ENCODE measurements at places on chromosomes 2 and 18.

- H3K4me1 ChIP-seq = peaks cover 14% of the 10 kb centered on the region
- peak; percentile 32 for DNase-seq
- no peaks in the 10 kb centered on the region for H3K27me3 ChIP-seq
- no peaks in the 10 kb centered on the region for H3K36me3 ChIP-seq
- H3K4me3 ChIP-seq = no peak overlapping the region
These were observed 47.5 kb upstream of the STAM2 start for GRCh38 chr2:152222975-152223637.

- H3K4me3 ChIP-seq = no peak overlapping the region
- no peaks in the 10 kb centered on the region for H3K36me3 ChIP-seq
- DNase-seq = no peak
- no peaks in the 10 kb centered on the region for H3K4me1 ChIP-seq
- H3K27me3 ChIP-seq = no peaks in the 10 kb centered on the region
These were observed 670.0 kb upstream of the ACVR2A start for GRCh38 chr2:147174824-147175254.

- H3K27me3 ChIP-seq = no peaks in the 10 kb centered on the region
- no peaks in the 10 kb centered on the region for H3K36me3 ChIP-seq
- no peak overlapping the region for H3K4me3 ChIP-seq
- H3K4me1 ChIP-seq = peaks cover 13% of the 10 kb centered on the region
- no peak overlapping the region for H3K27ac ChIP-seq
These were observed 29.8 kb downstream of the ALPK2 start for GRCh38 chr18:58599106-58599505.

DNA sequence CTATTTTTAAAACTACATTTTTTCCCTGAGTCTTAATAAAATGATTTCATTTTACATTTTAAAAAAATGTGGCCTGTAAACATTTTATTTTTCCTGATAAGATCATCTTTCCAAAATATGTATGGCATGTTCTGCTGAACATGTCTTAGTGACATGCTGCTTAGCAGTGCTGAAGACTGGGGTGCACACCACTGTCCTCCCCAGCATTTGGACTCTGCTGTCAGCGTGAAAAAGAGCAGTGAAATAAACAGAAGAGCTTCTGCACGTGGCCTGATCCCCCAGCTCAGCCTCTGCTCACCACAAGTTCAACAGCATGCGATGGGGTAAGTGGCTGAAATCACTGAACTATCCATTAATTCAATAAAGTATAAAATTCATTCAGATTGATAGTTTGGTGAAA, 81.6 kb upstream of the ZNF521 start:
- H3K4me1 ChIP-seq = no peaks in the 10 kb centered on the region
- no peak for DNase-seq
- no peaks in the 10 kb centered on the region for H3K27me3 ChIP-seq
- H3K27ac ChIP-seq = no peak overlapping the region
- no peak overlapping the region for H3K4me3 ChIP-seq

GRCh38 chr2:40466332-40466906, 14.5 kb upstream of the SLC8A1 start:
- H3K4me3 ChIP-seq = no peak overlapping the region
- no peaks in the 10 kb centered on the region for H3K4me1 ChIP-seq
- no peak overlapping the region for H3K27ac ChIP-seq
- no peaks in the 10 kb centered on the region for H3K36me3 ChIP-seq
- no peaks in the 10 kb centered on the region for H3K27me3 ChIP-seq
- DNase-seq = no peak

DNA sequence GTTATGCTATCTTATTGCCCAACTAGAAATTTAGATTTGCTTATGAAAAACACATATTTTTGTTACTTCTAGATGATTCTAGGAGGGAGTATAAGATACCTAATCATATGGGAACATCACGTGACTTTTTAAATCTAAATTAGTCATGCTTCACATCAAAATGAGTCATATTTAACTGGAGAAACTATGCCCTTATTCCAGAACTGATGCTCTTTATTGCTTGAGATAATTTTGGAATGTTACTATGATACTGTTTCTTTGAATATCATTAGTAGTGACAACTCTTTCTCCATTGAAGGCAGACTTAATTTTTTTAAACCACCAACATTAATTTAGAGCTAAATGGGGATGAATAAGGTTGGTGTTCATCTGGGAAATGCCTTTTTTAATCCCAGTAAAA, 19.9 kb upstream of the ELAC1 start:
- peaks cover 12% of the 10 kb centered on the region for H3K36me3 ChIP-seq
- H3K4me3 ChIP-seq = no peak overlapping the region
- no peaks in the 10 kb centered on the region for H3K27me3 ChIP-seq
- no peak for DNase-seq
- no peak overlapping the region for H3K27ac ChIP-seq

DNA sequence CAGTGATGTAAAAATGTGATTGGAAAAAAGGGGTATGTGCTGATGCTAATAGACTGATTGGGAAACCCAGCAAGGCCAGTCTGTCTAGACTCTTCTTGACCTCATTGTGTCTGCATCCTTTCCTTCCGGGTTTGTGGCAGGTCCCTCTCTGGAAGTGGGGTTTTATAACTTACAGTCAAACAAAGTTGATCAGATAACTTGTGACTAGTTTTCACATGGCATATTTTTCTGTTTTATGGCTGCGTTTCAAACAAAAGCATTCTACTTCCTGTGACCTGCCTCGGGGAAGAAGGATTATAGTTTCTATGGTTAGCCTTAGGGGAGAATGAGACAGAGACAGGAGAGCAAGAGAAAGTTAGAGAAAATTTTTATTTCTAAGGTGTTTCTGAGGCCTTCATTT, 188.7 kb upstream of the HNMT start:
- no peaks in the 10 kb centered on the region for H3K36me3 ChIP-seq
- no peaks in the 10 kb centered on the region for H3K4me1 ChIP-seq
- no peak overlapping the region for H3K27ac ChIP-seq
- H3K4me3 ChIP-seq = no peak overlapping the region
- DNase-seq = no peak

GRCh38 chr2:64250751-64251423, 106.7 kb upstream of the PELI1 start:
- H3K27me3 ChIP-seq = no peaks in the 10 kb centered on the region
- no peak for DNase-seq
- H3K4me1 ChIP-seq = no peaks in the 10 kb centered on the region
- no peak overlapping the region for H3K27ac ChIP-seq
- no peak overlapping the region for H3K4me3 ChIP-seq
- no peaks in the 10 kb centered on the region for H3K36me3 ChIP-seq

GRCh38 chr18:50606609-50607008, 46.7 kb downstream of the MAPK4 start:
- H3K4me1 ChIP-seq = no peaks in the 10 kb centered on the region
- no peaks in the 10 kb centered on the region for H3K36me3 ChIP-seq
- no peaks in the 10 kb centered on the region for H3K27me3 ChIP-seq
- no peak for DNase-seq

DNA sequence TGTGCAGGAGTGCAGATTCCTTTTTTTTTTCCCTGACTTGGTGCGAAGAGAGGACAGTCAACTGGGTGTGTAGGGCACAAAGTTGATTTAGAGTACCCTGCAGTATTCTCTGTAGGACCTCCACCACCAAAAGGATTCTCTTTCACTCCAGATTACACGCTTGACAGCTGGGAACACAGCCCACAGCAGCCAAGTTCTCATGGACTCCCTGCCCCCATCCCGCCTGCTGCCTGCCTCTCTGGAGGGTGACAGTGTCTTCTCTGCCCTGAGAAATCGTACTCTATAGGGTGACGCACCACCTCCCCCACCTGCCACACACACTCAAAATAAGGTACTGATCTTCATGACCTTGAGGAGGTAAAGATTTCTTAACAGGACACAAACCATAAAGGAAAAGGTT, 26.6 kb upstream of the IHH start:
- no peaks in the 10 kb centered on the region for H3K36me3 ChIP-seq
- DNase-seq = no peak
- H3K27ac ChIP-seq = no peak overlapping the region
- no peaks in the 10 kb centered on the region for H3K27me3 ChIP-seq
- no peak overlapping the region for H3K4me3 ChIP-seq

GRCh38 chr18:30387401-30387800, 655.1 kb downstream of the DSC3 start:
- H3K36me3 ChIP-seq = no peaks in the 10 kb centered on the region
- H3K27me3 ChIP-seq = no peaks in the 10 kb centered on the region
- no peak for DNase-seq
- no peak overlapping the region for H3K27ac ChIP-seq

DNA sequence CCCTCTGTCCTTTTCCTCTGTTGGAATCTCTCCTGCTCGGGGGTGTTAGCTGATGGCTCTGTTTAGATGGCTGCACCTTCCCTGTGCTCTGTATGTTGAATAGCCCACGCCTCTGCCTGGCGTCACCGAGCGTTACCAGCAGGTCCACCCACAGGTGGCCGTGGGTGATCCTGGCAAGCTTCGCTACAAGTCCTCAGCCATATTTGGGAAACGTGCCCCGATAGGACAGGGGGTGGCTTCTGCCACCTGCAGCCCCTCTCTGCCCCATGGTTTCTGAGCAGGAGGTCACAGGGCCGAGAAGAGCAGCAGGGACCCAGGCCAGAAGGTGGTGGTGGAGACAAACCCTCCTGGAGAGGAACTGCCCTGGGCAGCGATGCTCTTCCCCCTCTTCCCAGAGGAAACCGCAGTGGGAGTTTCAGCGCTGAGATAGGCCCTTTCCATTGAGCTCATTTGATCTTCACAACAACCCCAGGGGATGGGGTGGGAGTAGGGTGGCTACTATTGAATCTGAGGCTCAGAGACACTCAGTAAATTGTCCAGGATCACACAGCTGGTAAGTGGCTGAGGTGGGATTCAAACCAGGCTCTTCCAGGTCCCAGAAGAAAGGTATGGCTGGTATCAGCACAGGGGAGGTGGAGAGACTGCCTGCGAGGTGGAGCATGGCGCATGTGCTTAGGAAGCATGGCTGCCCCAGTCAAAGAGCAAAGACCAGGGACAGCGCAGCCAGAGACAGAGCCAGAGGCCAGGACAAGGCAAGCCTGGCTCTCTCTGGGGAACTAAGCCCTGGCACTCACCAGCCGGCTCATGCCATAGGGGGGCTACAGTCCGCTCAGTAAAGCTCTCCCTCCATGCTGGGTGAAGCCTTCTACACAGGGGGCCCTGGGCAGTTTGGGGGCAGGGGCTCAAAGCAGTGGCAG, 15.0 kb downstream of the NGEF start:
- H3K4me1 ChIP-seq = no peaks in the 10 kb centered on the region
- no peaks in the 10 kb centered on the region for H3K36me3 ChIP-seq
- H3K4me3 ChIP-seq = no peak overlapping the region
- H3K27me3 ChIP-seq = no peaks in the 10 kb centered on the region
- H3K27ac ChIP-seq = no peak overlapping the region

DNA sequence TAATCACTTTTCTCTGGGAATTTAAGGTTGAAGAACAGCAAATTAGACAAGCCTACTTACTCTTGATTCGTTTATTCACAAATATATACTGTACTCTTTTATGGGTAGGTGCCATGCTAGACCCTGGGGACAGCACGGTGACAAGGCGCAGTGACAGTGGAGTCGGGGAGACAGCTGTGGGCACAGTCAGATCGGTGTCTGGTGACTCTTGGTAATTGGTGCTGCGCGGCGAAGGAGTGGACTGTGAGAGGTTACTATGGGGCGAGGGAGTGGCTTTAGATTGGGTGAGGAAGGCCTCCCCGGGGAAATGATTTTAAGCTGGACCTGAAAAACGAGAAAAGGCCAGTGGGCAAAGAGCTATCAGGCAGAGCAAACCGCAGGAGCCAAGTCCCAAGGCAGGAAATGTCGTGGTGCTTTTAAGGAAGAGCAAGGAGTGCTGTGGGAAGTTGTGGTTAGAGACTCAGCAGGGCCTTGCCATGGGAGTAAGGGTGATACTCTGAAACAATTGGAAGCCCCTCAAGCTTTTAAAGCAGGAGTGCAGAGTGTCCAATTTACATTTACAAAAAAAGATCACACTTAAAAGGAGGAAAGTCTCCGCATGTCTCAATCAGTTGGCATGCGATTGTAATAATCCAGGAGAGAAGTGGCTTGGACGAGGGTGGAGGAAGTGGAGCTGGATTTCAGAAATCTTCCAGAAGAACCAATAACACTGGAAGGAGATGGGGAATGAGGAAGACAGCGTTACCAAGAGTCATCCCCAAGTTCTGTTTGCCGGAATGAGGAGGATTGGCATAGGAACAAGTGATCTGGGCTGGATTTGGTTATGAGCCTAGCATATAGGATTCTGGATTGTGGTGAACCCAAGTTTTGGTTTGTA, 36.1 kb upstream of the TXNDC2 start:
- H3K4me3 ChIP-seq = peak overlapping the region; percentile 36
- no peaks in the 10 kb centered on the region for H3K36me3 ChIP-seq

- H3K36me3 ChIP-seq = no peaks in the 10 kb centered on the region
- no peak overlapping the region for H3K27ac ChIP-seq
- H3K4me3 ChIP-seq = no peak overlapping the region
- H3K27me3 ChIP-seq = no peaks in the 10 kb centered on the region
- no peaks in the 10 kb centered on the region for H3K4me1 ChIP-seq
- DNase-seq = no peak
These were observed 66.1 kb downstream of the NAB1 start for GRCh38 chr2:190714958-190715357.

- DNase-seq = no peak
- no peak overlapping the region for H3K4me3 ChIP-seq
- H3K36me3 ChIP-seq = no peaks in the 10 kb centered on the region
- H3K27ac ChIP-seq = no peak overlapping the region
- peaks cover 9% of the 10 kb centered on the region for H3K4me1 ChIP-seq
- H3K27me3 ChIP-seq = peaks cover 3% of the 10 kb centered on the region
These were observed 3.5 kb upstream of the ADNP2 start for GRCh38 chr18:80105369-80106167.

- H3K36me3 ChIP-seq = no peaks in the 10 kb centered on the region
- H3K4me1 ChIP-seq = no peaks in the 10 kb centered on the region
- no peaks in the 10 kb centered on the region for H3K27me3 ChIP-seq
- H3K27ac ChIP-seq = no peak overlapping the region
- no peak for DNase-seq
These were observed 109.6 kb downstream of the COLEC12 start for GRCh38 chr18:390741-391478.

- H3K27me3 ChIP-seq = no peaks in the 10 kb centered on the region
- peak; percentile 53 for DNase-seq
- no peaks in the 10 kb centered on the region for H3K4me1 ChIP-seq
- no peak overlapping the region for H3K27ac ChIP-seq
These were observed 20.7 kb downstream of the SCYGR8 start for GRCh38 chr2:227766373-227766883.

DNA sequence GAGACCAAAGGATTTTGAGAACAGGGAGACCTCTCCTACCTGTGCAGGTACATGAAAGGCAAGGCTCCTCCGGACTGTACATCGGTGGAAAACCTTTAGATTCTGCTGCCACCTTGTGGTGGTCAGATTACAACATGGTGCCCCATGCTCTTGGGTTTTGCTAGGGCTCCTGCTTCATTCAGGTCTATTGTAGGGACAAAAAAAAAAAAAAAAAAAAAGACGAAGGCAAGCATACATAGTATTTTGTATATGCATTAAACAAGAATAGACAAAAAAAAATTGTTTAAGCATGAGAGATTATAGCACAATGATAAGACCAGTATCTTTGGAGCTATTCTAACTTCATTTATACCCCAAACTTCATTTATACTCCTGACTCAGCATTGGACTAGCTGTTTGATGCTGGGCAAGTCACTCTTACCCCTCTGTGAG, 27.4 kb upstream of the SPR start:
- DNase-seq = peak; percentile 16
- H3K4me3 ChIP-seq = no peak overlapping the region
- no peaks in the 10 kb centered on the region for H3K36me3 ChIP-seq
- peaks cover 8% of the 10 kb centered on the region for H3K4me1 ChIP-seq
- peaks cover 6% of the 10 kb centered on the region for H3K27me3 ChIP-seq

GRCh38 chr2:54728669-54729120, 5.2 kb downstream of the EML6 start:
- no peak overlapping the region for H3K27ac ChIP-seq
- no peaks in the 10 kb centered on the region for H3K27me3 ChIP-seq
- no peak overlapping the region for H3K4me3 ChIP-seq

All from gastrocnemius medialis (tissue), 4 donors.